ENCODE measurements at places on chromosomes 4 and X.
A peak's percentile ranks its signal among the peaks of the same experiment; 100 is the strongest.

- DNase-seq, result no peak
These were observed 56.4 kb upstream of the NWD2 start for GRCh38 chr4:37188100-37188499.

DNA sequence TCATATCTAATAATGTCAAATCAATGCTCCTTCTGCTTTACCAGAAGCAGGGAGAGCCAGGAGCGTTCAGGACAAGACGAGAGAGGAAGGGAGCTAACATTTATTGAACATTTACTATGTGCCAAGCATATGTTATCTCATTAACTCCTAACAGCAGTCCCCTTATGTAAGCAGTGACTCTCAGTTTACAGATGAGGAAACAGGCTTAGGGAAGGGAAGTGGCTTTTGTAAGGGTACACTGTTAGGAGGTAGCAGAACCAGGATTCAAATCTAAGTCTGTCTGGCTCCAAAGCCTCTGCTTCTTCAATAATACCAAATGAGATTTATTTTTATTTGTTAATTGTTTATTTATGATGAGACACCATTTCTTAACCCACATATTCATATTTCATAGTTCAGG, 2.6 kb upstream of the STARD8 start:
- no peak for DNase-seq

GRCh38 chr4:145058256-145058655, 39.7 kb downstream of the ANAPC10 start:
- DNase-seq, result no peak

DNA sequence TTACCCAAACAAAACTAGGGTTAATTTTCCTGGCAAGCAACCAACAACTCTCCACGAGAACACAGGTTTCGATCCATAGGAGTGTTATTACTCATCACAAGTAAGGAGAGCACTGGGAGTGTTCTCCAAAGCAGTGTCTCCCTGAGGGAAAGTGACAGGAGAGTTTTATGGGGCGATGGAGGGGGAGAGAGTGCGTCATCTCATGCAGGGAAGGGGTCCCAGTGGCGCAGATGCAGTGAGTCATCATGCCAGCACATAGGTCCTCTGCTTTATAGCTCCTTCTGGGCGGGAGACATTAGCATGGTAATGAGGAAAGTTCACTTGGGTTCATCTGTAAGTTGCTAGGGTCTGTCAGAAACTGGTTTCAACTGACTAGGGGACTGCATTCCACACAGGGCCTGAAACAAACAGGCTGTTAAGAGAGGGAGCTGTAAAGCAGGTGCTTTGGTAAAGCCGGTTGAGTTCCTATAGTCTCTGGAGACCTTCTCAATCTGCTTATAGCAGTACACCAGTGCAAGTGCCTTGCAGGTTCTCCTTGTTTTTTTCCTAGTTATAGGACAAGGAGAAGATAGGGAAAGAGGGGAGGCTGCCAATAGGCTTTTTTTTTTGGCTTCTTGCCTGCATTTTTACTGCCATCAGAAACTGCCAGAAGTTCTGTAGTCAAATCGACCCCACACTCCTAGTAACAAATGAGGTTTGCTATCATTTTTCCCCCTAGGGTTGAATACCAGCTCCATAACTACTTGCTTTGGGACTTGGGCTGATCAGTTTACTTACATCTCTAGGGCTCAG, 12.8 kb upstream of the BOD1L1 start:
- no peak for DNase-seq

DNA sequence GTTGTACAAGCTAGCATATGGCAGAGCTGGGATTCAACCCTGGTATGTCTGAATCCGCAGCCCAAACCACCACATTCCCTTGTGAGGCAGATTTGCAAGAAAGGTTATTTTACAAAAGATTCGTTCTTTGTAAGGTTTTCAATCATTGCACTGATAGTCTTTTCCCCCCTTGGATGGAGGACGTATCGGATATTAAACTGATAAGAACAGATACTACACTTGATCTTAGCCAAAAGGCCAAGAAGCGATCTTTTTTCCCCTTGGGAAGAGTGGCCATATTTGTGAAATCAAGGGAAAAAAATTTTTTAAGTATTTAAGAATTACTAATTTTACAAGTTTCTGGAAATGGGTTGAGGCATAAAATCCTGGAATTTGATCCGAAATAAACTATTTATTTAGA, 34.4 kb upstream of the MSMO1 start:
- no peak for DNase-seq

- no peak for DNase-seq
These were observed 620.8 kb upstream of the NR3C2 start for GRCh38 chr4:149062997-149063396.

DNA sequence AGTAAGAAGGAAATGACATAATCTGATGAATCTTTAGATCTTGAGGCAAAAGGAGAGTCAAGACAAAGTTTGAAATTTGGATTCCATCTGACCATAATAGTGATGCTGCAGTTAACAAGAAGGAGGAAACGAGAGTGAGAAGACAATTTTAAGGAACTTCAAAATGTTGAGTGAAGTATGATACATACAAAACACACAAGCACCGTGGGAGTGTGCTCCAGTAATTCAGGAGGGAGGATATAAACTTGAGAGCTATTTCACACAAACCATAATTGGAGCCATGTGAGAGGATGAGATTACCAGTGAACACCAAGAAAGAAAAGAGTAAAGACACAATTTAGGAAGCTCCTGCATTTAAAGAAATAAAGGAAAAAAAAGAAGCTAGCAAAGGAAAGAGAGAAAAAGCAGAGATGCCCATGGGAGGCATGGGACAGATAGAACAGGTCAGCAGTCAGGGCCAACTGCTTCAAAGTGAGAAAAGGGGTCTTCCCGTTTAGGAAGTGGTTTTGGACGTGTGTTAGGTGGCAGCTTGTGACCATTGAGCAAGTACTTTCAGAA, 150.7 kb upstream of the SLC7A11 start:
- DNase-seq, result no peak

GRCh38 chr4:59629348-59629747, 1570.8 kb upstream of the ADGRL3 start:
- DNase-seq, result no peak

DNA sequence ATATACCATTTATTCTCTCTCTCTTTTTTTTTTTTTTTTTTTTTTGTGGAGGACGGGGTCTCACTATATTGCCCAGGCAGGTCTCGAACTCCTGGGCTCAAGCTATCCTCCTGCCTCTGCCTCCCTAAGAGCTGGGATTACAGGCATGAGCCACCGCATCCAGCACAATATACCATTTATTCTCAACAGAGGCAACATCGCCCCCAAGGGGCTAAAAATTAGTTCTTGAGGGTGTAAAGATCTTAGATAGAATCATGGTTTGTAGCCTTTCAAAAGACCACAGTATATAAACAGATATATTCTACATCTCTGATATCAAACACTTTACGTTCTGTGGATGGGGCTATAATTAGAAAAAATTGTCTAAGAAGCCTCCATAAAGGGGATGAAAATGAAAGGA, 39.8 kb upstream of the TCEAL2 start:
- DNase-seq, result no peak

DNA sequence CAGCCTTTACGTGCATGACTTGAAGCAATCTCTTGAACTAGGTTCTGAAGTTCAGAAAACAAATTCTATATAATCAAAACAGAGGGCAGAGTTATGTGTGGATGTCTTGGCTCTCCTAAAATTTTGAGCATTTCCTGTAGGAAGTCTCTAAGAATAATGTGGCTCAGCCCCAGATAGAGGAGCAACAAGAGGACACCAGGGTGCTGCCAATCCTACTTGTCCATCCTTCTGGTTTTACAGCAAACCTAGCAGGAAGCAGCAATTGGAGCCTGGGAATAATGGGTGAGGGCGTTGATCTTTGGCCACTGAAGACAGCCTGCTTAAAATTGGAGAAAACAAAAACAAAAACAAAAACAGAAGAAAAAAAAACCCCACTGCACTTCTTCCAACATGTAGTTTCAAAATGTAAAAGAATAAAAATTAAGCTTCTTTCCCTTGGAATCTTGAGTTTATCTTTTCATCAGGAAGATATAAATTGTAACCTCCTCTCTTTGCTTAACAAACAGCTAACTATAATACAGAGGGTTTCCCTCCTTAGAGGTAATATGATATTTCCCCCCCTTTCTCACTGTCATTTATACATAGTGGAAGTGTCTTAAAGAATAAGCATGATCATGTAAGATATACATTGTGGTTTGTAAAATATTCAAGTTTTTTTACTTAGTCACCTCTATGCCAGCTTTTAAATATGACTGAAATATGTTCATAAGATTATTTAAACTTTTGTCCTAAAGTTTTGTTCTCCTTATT, 130.6 kb downstream of the FBXO8 start:
- DNase-seq, result no peak

GRCh38 chr4:101009471-101009870, 337.9 kb downstream of the PPP3CA start:
- no peak for DNase-seq

DNA sequence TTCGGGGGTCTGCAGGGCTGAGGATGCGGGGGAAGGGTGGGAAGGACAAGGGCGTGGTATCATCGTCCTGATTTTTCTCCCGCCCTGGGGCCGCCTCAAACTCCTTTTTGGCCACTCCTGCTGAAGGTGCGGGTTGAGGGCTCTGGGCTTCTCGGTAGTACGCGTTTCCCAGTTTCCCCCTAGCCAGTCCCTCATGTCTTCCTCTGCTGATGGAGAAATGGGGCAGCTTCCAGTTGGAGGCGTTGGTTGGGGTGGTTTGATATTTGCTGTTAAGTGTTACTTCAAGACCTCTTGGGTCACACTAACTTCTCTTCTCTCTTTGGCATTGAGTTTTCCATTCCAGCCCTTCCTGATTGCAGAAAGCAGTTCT, 482 bp downstream of the GSTCD start:
- no peak for DNase-seq

DNA sequence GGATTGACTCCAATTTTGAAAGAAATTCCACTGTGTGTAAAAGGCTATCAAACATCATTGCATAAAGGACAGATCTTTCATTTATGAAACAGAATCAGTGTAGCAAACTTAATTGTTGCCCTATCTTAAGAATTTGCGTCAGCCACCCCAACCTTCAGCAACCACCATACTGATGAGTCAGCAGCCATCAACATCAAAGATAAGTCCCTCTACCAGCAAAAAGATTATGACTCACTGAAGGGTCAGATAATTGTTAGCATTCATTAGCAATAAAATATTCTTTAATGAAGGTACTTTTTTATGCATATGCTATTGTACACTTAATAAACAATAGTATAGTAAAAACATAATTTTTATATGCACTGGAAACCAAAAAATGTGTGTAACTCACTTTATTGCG, 15.8 kb upstream of the GRSF1 start:
- DNase-seq, result no peak

- DNase-seq, result peak; percentile 12
These were observed 24.9 kb downstream of the FGFBP1 start for GRCh38 chr4:15913631-15913970.

GRCh38 chrX:6002056-6002455, 226.6 kb downstream of the NLGN4X start:
- DNase-seq, result no peak

- no peak for DNase-seq
These were observed 422.6 kb upstream of the GALNTL6 start for GRCh38 chr4:171390626-171391025.

DNA sequence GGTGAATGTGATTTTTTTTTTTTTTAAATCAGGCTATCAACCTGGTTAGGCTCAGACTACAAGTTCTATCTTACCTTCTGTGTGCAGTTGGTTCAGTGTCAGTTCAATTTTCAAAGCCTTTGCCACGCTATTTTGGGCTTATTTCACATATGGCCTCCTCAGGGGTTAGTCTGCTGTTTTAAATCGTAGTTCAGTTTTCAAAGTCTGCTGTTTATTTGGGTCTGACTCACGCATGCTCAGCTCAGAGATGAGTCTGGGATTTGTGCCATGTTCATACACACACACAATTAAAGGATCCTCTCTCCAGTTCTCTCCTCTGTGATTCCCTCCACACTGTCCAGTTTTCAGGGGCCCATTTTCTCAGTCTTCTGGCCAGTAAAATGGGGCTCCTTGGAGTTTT, 32.3 kb upstream of the ZFX start:
- peak; percentile 43 for DNase-seq

GRCh38 chr4:55499495-55499894, 47.2 kb downstream of the CLOCK start:
- DNase-seq, result no peak

DNA sequence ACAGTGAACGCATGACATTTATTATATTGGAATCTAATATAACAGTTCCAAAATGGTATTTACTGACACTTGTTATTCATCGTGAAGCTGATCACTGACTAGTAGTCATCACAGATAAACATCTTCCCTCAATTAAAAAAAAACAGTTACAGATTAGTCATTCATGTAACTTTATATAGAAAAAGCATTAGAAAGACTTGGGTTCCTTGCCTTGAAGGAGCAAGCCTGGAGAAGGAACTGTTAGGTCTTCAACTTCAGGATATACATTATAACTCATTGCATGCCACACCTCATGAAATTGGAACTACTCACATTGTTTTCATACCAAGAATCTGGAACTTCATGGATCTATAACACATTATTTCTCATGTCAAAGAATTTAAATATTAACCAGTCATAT, 317.7 kb downstream of the CCSER1 start:
- DNase-seq, result no peak

DNA sequence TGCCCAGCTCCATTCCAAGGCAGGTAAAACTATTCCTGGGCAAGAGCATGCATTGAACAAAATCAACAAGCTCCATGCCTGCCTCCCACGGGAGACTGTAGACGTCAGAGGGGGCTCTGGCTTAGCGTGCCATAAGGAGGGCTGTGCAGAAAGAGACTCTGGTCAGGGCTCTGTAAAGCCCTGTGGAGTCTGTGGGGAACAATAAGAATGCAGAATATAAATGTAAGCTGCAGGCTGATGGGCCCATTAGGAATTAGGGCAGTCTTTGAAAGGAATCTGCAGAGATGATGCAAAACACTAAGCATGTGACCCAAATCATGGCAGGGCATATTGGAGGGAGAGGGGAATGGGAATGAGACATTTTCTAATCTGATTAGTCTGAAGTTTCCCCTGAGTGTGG, 170.3 kb downstream of the EFHC2 start:
- no peak for DNase-seq

DNA sequence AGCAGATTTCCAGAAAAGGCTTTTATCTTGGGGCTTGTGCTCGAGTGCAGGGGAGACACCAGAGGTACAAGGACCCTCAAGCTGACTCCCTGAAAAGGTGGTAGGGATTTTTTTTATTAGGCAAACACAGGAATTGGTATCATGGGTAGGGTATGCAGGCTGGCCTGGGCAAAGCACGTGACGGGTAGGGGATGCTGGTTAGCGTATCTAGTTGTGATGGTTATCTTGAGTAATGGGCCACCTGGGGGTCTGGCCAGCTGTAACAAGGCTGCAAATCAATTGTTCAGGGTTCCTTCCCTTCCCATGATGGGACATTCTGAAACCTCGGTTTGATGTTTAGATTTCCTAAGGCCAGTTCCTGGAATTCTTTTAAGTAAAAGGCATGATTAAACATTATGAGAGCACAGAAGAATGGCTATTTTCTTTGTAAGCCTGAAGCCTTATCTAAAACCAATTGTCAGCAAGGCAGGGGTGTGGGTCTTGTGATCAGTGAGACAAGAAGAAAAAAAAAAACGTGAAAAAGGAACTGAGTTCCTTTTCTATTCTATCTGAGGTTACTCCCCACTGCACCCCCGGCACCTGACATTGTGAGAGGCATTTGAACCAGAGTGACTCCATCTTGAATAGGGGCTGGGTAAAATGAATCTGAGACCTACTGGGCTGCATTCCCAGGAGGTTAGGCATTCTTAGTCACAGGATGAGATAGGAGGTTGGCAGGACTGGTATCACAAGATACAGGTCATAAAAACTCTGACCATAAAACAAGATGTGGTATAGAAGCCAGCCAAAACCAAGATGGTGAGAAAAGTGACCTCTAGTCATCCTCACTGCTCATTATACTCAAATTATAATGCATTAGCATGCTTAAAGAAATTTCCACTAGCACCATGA, 64.2 kb upstream of the S100G start:
- no peak for DNase-seq

All from right forelimb (tissue), 1 donor.